Motor neuron (in vitro differentiated cells): ENCODE measurements at places on chromosomes 1 and 21. TPM values are rescaled to one million over a fixed set of nuclear protein-coding genes. Genes with fewer than 3 reads are reported as not detected.

PGD gene
- 205 and 207 TPM in 2 replicates for total RNA-seq

FAM163A gene
- total RNA-seq = 0.67 and 0.71 TPM in 2 replicates

LENEP gene
- 0.92 and 2.6 TPM in 2 replicates for total RNA-seq

LEFTY1 gene
- total RNA-seq = 0.31 TPM in 1 of 2 replicates, not detected in the other

FCRL1 gene
- total RNA-seq = not detected in 2 replicates

S100B gene
- total RNA-seq = 0.62 and 1.6 TPM in 2 replicates

FCGR3A gene
- 0.05 and 0.44 TPM in 2 replicates for total RNA-seq

CSF3R gene
- total RNA-seq = 3.8 and 6.3 TPM in 2 replicates

RBM11 gene
- 5.8 and 6.8 TPM in 2 replicates for total RNA-seq

BEND5 gene
- 42.1 and 50.8 TPM in 2 replicates for total RNA-seq

ATP6V1G3 gene
- not detected in 2 replicates for total RNA-seq

MARK1 gene
- total RNA-seq = 35.6 and 37.4 TPM in 2 replicates

SLC30A7 gene
- 22.6 and 25.2 TPM in 2 replicates for total RNA-seq

FAM131C gene
- total RNA-seq = 0.55 and 1.0 TPM in 2 replicates

CCDC185 gene
- 0.45 TPM in 2 replicates for total RNA-seq

TRIM67 gene
- 21.8 and 23.0 TPM in 2 replicates for total RNA-seq

WDR64 gene
- not detected in 2 replicates for total RNA-seq

LUZP1 gene
- total RNA-seq = 21.6 and 23.2 TPM in 2 replicates

ZNHIT6 gene
- 30.7 and 33.4 TPM in 2 replicates for total RNA-seq

ADGRL2 gene
- 120 and 176 TPM in 2 replicates for total RNA-seq

PGLYRP3 gene
- total RNA-seq = not detected in 2 replicates

AMY1A gene
- total RNA-seq = not detected in 2 replicates

CNTN2 gene
- total RNA-seq = 19.6 and 22.2 TPM in 2 replicates

C1orf87 gene
- total RNA-seq = 0.36 and 0.37 TPM in 2 replicates

TCP10L gene
- total RNA-seq = 2.4 and 2.9 TPM in 2 replicates

PTPN7 gene
- total RNA-seq = 0.42 and 0.55 TPM in 2 replicates

OLIG2 gene
- 0.30 and 0.64 TPM in 2 replicates for total RNA-seq

HSF2BP gene
- 1.0 and 1.5 TPM in 2 replicates for total RNA-seq

AGT gene
- 0.23 and 0.25 TPM in 2 replicates for total RNA-seq

KCNK1 gene
- 4.1 and 4.4 TPM in 2 replicates for total RNA-seq

TNFRSF1B gene
- 0.30 and 0.91 TPM in 2 replicates for total RNA-seq

TTC22 gene
- total RNA-seq = 2.2 and 2.4 TPM in 2 replicates

FCRL4 gene
- total RNA-seq = 0.46 TPM in 1 of 2 replicates, not detected in the other

GIPC2 gene
- total RNA-seq = 0.26 and 0.78 TPM in 2 replicates

TATDN3 gene
- total RNA-seq = 45.1 and 48.9 TPM in 2 replicates

FAM151A gene
- total RNA-seq = not detected in 2 replicates

SPATA45 gene
- 0.81 and 1.9 TPM in 2 replicates for total RNA-seq

SLC45A3 gene
- total RNA-seq = 2.5 and 2.7 TPM in 2 replicates

SLAMF1 gene
- not detected in 2 replicates for total RNA-seq

ETNK2 gene
- 42.4 and 42.5 TPM in 2 replicates for total RNA-seq

TNFAIP8L2 gene
- total RNA-seq = 0.60 and 1.5 TPM in 2 replicates

SPRR2E gene
- not detected in 2 replicates for total RNA-seq
